ENCODE measurements at places on chromosomes 5 and 9. TPM values are rescaled to one million over a fixed set of nuclear protein-coding genes. Genes with fewer than 3 reads are reported as not detected.

GAS1 gene
- total RNA-seq: 6.1 TPM

KLF4 gene
- 72.1 TPM for total RNA-seq

GRCh38 chr5:11143456-11144267 is 382.6 kb upstream of the DAP start:
- no peak for DNase-seq

DNA sequence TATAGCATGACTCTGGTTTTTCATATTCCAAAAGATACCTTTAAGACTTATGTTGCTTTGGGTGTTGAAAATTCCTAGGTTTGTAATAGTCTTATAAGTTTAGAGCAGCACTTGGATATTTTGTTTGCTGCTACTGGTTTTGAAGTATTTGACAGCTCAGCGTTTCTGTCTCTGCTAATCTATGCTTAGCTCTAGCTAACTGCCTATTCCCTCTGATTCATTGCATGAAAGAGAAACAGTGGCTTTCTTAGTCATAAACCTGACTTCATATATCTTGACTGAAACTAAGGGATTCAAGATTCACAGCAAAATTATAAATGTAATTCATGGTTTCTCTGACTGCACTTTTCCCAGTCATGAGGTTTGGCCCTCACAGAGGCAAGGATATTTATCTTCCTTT is 35.6 kb upstream of the ANXA1 start:
- DNase-seq: no peak

LRRC19 gene
- total RNA-seq: not detected

Measured in glutamatergic neuron (in vitro differentiated cells).